ENCODE measurements at places on chromosomes 5 and 9.

DNA sequence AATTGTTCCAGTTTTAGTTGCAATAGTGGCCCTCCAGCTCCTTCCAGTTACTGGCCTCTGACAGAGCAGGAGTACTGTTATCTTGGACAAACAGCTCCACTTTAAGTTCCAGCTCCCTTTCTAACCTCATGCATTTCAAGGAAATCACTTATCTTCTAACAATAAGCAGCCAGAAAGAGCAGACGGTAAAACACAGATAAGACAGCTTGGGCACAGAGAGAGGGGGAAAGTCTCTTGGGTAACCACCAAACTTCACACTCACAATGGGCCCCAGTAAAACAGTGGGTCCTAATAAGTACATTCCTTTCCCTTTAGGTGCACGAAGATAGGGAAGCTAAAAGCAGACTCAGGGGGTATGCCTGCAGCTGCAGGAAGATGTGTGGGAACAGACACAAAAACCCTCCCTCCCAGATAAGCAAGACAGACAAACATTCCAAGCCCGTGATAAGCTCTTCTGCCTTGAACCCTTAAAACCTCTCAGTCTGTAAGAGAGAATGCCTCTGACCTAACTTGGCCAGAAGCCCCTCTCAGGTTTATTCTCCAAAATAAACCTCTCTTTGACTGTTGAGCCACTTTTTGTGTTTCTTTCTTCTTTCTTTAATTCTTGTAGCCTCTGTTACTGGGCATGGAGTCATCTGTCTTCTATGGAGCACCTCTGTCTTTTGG is 30.8 kb downstream of the OR1J1 start:
- DNase-seq: no peak

GRCh38 chr5:8230868-8231267 is 361.9 kb downstream of the MTRR start:
- DNase-seq: no peak

GRCh38 chr5:10675177-10675700 is 85.8 kb downstream of the DAP start:
- no peak for DNase-seq

DNA sequence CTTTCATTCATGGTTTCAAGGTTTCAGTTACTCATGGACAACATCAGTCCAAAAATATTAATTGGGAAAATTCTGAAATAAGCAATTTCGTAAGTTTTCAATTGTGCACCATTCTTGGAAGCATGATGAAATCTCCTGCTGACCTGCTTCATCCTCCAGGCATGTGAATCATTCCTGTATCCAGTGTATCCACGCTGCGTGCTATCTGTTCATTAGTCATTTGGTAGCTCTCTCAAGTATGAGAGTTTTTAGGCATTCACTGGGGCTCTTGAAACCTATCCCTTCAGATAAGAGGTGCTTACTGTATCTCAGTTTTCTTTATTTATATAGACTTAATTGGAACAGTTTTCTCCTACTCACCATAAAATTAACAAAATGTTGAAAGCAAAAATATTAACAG is 293.0 kb downstream of the CDH12 start:
- DNase-seq: no peak

DNA sequence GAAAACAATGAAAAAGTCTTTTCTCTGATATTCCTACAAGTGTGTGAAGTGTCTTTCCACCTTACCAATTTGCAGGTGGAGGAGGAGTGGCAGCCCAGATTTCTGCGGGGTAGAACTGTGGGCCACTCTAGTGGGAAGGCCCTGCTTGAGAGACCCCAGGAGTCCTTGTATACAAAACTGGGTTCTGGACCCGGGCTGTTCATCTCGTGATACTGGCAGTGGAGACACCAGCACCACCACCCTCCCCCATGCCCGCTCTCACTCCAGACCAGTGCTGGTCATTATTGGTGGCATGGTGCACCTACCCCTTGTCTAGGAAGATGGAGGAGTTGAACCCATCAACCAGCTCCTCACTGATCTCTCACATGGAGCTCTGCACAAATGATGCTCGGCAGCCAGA is 16.2 kb upstream of the TDRD7 start:
- no peak for DNase-seq

GRCh38 chr9:34500623-34501267 is 22.0 kb downstream of the ENHO start:
- DNase-seq: peak; percentile 49

DNA sequence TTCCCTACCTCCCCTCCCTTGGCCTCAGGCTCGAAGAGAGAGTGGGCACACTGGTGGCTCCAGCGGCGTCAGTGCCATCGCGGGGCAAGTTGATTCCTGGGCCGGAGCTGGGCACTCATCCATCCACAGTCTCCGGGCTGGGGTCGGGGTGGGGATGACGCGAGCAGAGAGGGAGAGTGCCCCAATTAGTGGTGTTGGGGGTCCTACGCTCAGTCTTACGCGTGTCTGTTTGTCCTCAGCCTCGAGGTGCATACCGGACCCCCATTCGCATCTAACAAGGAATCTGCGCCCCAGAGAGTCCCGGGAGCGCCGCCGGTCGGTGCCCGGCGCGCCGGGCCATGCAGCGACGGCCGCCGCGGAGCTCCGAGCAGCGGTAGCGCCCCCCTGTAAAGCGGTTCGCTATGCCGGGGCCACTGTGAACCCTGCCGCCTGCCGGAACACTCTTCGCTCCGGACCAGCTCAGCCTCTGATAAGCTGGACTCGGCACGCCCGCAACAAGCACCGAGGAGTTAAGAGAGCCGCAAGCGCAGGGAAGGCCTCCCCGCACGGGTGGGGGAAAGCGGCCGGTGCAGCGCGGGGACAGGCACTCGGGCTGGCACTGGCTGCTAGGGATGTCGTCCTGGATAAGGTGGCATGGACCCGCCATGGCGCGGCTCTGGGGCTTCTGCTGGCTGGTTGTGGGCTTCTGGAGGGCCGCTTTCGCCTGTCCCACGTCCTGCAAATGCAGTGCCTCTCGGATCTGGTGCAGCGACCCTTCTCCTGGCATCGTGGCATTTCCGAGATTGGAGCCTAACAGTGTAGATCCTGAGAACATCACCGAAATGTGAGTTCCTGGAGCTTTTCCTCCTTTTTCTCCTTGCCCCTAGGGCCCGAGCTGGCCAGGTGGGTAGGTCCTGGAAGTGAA is 861 bp downstream of the NTRK2 start:
- DNase-seq: peak; percentile 39

DNA sequence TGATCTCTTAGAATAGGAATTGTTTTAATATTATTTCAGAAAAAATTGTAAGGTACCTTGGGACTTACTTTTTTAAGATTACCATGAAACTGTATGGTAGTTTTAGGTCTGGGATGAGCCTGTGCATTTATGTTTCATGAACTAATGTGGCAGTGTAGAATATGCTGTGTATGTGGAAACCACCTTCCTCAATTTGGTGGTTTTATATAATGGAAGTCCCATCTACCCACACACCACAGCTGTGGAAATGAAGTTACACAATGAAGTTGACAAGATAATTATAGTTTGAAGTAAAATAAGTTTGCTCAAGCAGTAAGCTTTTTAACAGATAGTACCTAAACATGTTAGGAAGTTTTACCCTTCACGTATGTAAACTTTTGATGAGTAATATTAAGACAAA is 24.4 kb downstream of the WDR36 start:
- DNase-seq: no peak

- no peak for DNase-seq
These were observed 803.8 kb upstream of the ZNF608 start for GRCh38 chr5:125550274-125550673.

- no peak for DNase-seq
These were observed 40.4 kb downstream of the FER start for GRCh38 chr5:108788142-108788541.

GRCh38 chr5:128192368-128192767 is 108.8 kb downstream of the SLC12A2 start:
- no peak for DNase-seq

DNA sequence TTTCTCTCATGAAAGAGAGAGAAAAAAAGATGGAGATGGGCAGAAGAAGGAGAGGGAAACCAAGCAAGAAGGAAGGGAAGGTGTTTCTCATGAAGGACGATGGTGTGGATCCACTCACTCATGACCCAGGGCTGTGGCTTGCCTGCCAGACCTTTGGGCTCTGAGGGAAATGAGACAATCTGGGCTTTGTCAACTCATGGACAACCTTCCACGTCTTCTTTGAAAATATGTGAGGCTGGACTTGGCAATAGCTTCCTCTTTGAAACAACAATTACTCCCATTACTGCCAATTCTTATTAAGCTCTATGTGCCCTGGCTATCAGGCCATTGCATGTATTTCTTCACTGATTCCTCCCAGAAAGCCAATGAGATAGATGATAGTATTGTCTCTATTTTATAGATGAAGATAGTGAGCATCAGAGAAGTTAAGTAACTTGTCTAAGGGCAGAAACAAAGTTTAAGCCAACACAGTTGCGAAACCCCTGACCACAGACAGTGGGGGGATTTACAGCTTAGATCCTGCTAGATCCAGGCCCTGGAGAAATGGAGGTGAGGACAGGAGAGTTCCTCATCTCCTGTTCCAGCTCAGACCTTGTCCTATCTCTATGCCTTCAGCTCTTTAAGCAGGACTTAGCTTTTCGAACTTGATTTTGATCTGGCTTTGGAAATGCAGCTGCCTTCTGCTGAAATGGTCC is 132.4 kb downstream of the GCNT1 start:
- DNase-seq: no peak

DNA sequence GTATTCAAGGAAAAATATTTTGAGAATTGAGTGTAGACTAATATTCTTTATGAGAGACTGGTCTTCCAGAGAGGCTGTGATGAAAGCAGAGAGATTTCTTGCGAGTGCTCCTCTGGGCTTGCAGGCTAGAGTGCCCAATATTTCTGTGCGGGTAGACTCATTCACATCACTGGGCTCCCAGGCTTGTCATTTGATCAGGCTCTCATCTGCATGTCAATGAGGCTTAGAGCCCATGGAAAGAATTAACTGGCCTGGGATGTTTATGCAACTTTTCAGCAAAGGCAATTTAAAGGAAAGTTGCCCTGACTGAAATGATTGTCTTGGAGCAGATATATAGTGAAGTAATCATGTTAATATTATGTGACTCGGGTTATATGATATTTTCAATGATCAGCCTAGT is 42.3 kb downstream of the SNCAIP start:
- no peak for DNase-seq
